Endothelial cell of umbilical vein (primary cell): ENCODE measurements at places on chromosomes 7 and 10. TPM values are rescaled to one million over a fixed set of nuclear protein-coding genes. Genes with fewer than 3 reads are reported as not detected.

GRCh38 chr10:2874963-2875362 lies 192.4 kb upstream of the PFKP start:
- no peak overlapping the region for H3K4me3 ChIP-seq
- no peak for DNase-seq

- H3K27ac ChIP-seq = no peak overlapping the region
- H3K36me3 ChIP-seq = no peaks in the 10 kb centered on the region
- H3K4me3 ChIP-seq = no peak overlapping the region
- no peaks in the 10 kb centered on the region for H3K27me3 ChIP-seq
- no peak for DNase-seq
- H3K4me1 ChIP-seq = peaks cover 27% of the 10 kb centered on the region
These were observed 89.6 kb downstream of the FZD1 start for GRCh38 chr7:91353848-91354247.

DNA sequence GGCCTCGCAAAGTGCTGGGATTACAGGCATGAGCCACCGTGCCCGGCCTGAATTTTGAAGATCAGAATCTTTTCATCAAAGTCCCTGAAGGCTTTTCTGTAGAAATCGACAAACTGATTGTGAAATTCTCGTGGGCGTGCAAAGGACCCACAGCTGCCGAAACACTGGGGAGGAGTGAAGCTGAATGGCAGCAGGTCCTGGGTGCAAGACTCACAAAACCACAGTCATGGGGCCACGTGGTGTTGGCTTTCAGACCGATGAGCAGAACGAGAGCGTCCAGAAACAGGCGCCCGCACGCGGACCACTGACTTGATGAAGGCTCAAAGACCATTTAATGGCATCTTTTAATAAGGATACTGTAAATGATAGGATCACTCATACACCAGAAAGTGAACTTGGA lies 24.7 kb upstream of the PRKAR1B start:
- DNase-seq = no peak
- peaks cover 4% of the 10 kb centered on the region for H3K4me1 ChIP-seq
- no peaks in the 10 kb centered on the region for H3K27me3 ChIP-seq
- H3K27ac ChIP-seq = no peak overlapping the region
- H3K4me3 ChIP-seq = no peak overlapping the region

GRCh38 chr7:94906065-94906851 lies 1.1 kb upstream of the PPP1R9A start:
- H3K4me1 ChIP-seq = peaks cover 3% of the 10 kb centered on the region
- peaks cover 18% of the 10 kb centered on the region for H3K27me3 ChIP-seq
- no peak for DNase-seq
- H3K27ac ChIP-seq = no peak overlapping the region

GRCh38 chr10:51266496-51266895 lies 192.2 kb downstream of the PRKG1 start:
- H3K4me1 ChIP-seq = no peaks in the 10 kb centered on the region
- H3K4me3 ChIP-seq = no peak overlapping the region
- no peaks in the 10 kb centered on the region for H3K27me3 ChIP-seq
- H3K27ac ChIP-seq = no peak overlapping the region
- DNase-seq = no peak
- H3K36me3 ChIP-seq = no peaks in the 10 kb centered on the region

DNA sequence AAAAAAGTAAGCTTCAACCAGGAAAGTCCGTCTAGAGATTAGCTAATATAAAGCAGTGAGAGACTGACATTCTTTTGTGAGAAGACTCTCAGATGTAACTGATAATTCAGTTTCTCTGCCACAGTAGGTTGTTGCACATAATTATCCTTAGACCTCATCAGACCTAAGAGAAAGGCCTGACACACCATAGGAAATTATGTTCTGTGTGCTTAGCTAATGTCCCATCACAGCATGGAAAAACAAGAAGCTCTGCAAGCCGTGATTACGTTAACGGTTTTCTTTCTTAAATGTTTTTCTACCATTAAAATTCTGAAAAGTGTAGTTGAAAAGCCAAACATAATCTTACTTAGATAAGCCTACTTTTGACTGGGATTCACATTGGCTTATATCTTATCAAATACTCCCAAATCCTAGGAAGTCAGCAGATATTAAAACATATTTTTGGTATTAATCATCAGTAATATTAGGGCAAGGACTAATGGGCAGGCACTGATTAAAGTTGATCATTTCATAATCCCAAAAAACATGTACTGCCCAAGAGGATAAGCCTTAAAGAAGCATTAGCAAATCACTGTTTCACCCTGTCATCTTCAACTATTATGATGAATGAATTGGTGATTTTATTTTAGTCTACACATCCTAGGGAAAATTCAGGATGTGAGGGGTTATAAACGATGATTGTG lies 5.2 kb downstream of the CSTF2T start:
- H3K36me3 ChIP-seq = peaks cover 2% of the 10 kb centered on the region
- no peak overlapping the region for H3K4me3 ChIP-seq
- H3K27me3 ChIP-seq = no peaks in the 10 kb centered on the region
- H3K27ac ChIP-seq = no peak overlapping the region
- peaks cover 18% of the 10 kb centered on the region for H3K4me1 ChIP-seq

- no peak for DNase-seq
- H3K4me3 ChIP-seq = no peak overlapping the region
- H3K27me3 ChIP-seq = no peaks in the 10 kb centered on the region
- H3K36me3 ChIP-seq = no peaks in the 10 kb centered on the region
These were observed 352.6 kb upstream of the GALNT17 start for GRCh38 chr7:70779321-70779720.

GRCh38 chr7:151087245-151088018 lies 1.2 kb downstream of the AGAP3 start:
- peak; percentile 44 for DNase-seq
- no peaks in the 10 kb centered on the region for H3K36me3 ChIP-seq
- no peaks in the 10 kb centered on the region for H3K27me3 ChIP-seq
- peaks cover 53% of the 10 kb centered on the region for H3K4me1 ChIP-seq
- peak overlapping the region; percentile 82 for H3K4me3 ChIP-seq

DNA sequence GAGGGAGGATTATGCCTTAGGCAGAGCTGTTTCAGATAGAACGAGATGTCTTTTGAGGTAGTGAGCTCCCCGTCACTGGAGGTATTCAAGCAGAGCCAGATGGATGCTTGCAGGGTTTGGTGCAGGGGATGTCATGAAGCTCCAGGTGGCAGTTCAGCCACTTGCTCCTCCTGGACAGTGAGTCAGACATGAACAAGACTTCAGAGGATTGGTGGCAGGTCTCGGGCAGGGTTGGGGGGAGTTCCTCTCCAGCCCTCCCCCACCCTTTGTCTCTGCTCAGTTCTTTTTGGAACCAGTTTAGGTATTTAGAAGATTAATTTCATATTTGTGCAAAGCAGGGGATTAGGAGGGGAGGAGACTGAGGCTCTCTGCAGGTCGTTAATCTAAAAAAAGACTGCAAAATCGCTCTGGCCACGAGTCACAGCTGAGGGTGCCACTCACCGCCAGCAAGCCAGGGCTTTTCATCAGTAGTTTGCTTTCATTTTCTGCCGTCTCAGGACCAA lies 21.5 kb upstream of the MYL10 start:
- DNase-seq = no peak
- no peaks in the 10 kb centered on the region for H3K36me3 ChIP-seq
- no peak overlapping the region for H3K27ac ChIP-seq
- H3K4me1 ChIP-seq = no peaks in the 10 kb centered on the region

- H3K36me3 ChIP-seq = no peaks in the 10 kb centered on the region
- H3K27me3 ChIP-seq = no peaks in the 10 kb centered on the region
- no peak overlapping the region for H3K4me3 ChIP-seq
- H3K27ac ChIP-seq = peak overlapping the region; percentile 98
- no peak for DNase-seq
- H3K4me1 ChIP-seq = peaks cover 61% of the 10 kb centered on the region
These were observed 136.4 kb downstream of the CUBN start for GRCh38 chr10:16993186-16993585.

DNA sequence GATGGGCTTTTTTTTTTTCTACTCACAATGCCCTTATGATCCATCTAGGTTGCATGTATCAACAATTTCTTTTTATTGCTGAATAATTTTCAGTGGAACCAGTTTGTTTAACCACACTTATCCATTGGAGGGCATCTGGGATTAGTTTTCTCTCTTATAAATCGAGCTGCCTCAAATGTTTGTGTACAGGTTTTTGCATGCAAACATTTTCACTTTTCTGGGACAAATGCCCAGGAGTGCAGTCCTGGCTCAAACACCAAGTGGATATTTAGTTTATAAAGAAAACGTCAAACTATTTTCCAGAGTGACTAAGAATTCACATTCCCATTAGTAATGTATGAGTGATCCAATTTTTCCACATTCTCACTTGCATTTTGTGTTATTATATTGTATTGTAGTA lies 313.4 kb downstream of the CXCL12 start:
- no peaks in the 10 kb centered on the region for H3K36me3 ChIP-seq
- no peak overlapping the region for H3K27ac ChIP-seq
- no peak for DNase-seq
- no peaks in the 10 kb centered on the region for H3K4me1 ChIP-seq
- H3K4me3 ChIP-seq = no peak overlapping the region

GRCh38 chr10:79068562-79069324 lies at the start of gene ZMIZ1:
Gene ZMIZ1 (plus strand): TSS chr10:79068966. CDS start chr10:79201633, 132,667 bp downstream.
- H3K4me1 ChIP-seq = peaks cover 30% of the 10 kb centered on the region
- H3K4me3 ChIP-seq = peak within 1 kb of the TSS; percentile 73
- peak; percentile 87 for DNase-seq
- no peaks in the 10 kb centered on the region for H3K27me3 ChIP-seq

- no peaks in the 10 kb centered on the region for H3K27me3 ChIP-seq
- H3K4me1 ChIP-seq = no peaks in the 10 kb centered on the region
- H3K36me3 ChIP-seq = no peaks in the 10 kb centered on the region
These were observed 115.6 kb downstream of the TSPAN12 start for GRCh38 chr7:120742372-120742771.

GRCh38 chr10:120386896-120387295 lies 70.1 kb upstream of the PLPP4 start:
- no peak for DNase-seq
- no peaks in the 10 kb centered on the region for H3K4me1 ChIP-seq
- no peaks in the 10 kb centered on the region for H3K36me3 ChIP-seq
- no peak overlapping the region for H3K27ac ChIP-seq
- H3K27me3 ChIP-seq = no peaks in the 10 kb centered on the region

GRCh38 chr7:90736968-90737939 lies 141.1 kb downstream of the CDK14 start:
- DNase-seq = no peak
- H3K27ac ChIP-seq = peak overlapping the region; percentile 1
- no peaks in the 10 kb centered on the region for H3K36me3 ChIP-seq
- H3K27me3 ChIP-seq = no peaks in the 10 kb centered on the region
- peaks cover 8% of the 10 kb centered on the region for H3K4me1 ChIP-seq

GRCh38 chr7:33807779-33808482 lies 97.4 kb upstream of the BMPER start:
- H3K4me1 ChIP-seq = peaks cover 27% of the 10 kb centered on the region
- DNase-seq = peak; percentile 91
- no peak overlapping the region for H3K4me3 ChIP-seq
- no peaks in the 10 kb centered on the region for H3K27me3 ChIP-seq

- H3K36me3 ChIP-seq = no peaks in the 10 kb centered on the region
- H3K4me1 ChIP-seq = no peaks in the 10 kb centered on the region
- peaks cover 2% of the 10 kb centered on the region for H3K27me3 ChIP-seq
- no peak overlapping the region for H3K27ac ChIP-seq
- no peak overlapping the region for H3K4me3 ChIP-seq
These were observed 14.4 kb downstream of the WEE2 start for GRCh38 chr7:141722529-141722928.

DNA sequence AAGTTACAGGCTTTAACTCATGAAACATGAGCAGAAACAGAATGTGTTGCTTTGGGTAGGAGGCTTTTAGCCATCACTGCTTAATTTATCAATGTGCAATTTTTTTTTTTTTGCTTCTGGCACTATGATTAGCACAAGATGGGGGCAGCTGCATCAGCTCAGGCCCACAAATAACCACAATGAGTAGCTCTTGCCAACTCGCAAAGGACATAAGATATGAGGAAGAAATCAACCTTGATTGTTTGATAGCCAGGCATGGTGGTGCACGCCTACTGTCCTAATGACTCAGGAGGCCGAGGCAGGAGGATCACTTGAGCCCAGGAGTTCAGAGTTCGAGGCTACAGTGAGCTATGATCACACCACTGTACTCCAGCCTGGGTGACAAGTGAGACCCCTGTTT lies 12.3 kb downstream of the NOD1 start:
- H3K27me3 ChIP-seq = no peaks in the 10 kb centered on the region
- no peak overlapping the region for H3K4me3 ChIP-seq
- H3K36me3 ChIP-seq = peaks cover 4% of the 10 kb centered on the region
- H3K4me1 ChIP-seq = peaks cover 31% of the 10 kb centered on the region
- H3K27ac ChIP-seq = no peak overlapping the region

- H3K4me3 ChIP-seq = no peak overlapping the region
- no peak overlapping the region for H3K27ac ChIP-seq
- H3K4me1 ChIP-seq = no peaks in the 10 kb centered on the region
- H3K36me3 ChIP-seq = no peaks in the 10 kb centered on the region
- DNase-seq = no peak
These were observed 31.0 kb downstream of the C7orf33 start for GRCh38 chr7:148621563-148621962.

GRCh38 chr7:19117870-19118608 lies 603 bp upstream of the TWIST1 start:
- peaks cover 13% of the 10 kb centered on the region for H3K4me1 ChIP-seq
- H3K27me3 ChIP-seq = peaks cover 63% of the 10 kb centered on the region
- H3K27ac ChIP-seq = no peak overlapping the region

DNA sequence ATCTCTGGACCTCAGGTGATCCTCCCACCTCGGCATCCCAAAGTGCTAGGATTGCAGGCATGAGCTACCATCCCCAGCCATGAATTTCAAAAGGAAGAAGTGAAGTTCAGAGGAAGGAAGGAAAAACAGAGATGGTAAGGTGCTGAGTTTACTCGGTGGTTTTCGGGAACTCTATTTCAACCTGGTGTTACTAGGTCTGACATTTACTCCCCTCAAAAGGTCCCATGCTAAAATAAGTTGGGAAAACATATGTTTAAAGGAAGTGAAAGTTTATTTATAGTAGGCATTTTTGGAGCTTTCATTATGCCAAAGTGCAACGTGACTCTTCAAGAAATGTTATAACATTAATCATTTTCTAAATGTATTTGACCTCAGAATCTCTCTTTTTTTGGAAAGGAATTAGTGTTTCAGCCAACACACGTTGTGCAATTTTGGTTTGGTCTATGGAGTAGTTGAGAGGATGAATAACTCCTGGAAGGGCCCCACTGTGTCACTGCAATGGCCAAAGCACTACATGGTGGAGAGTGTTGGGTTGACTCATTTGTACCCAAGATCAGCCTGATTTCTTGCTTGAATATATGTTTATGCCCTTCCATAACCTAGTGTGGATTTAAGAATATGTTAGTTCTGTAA lies 114.7 kb upstream of the FAM171A1 start:
- no peaks in the 10 kb centered on the region for H3K27me3 ChIP-seq
- no peak overlapping the region for H3K27ac ChIP-seq
- no peaks in the 10 kb centered on the region for H3K4me1 ChIP-seq
- no peaks in the 10 kb centered on the region for H3K36me3 ChIP-seq

The PRKAR2B gene
- 37.6 and 39.8 TPM in 2 replicates for total RNA-seq

The FOXI2 gene
- total RNA-seq = not detected in 2 replicates

The C7orf33 gene
- total RNA-seq = not detected in 2 replicates

The ARL5B gene
- total RNA-seq = 19.1 and 19.4 TPM in 2 replicates

The LAMTOR4 gene
- 139 and 140 TPM in 2 replicates for total RNA-seq

The FAS gene
- 6.0 and 6.1 TPM in 2 replicates for total RNA-seq

The HK1 gene
- 120 and 121 TPM in 2 replicates for total RNA-seq

The SLC26A3 gene
- not detected in 2 replicates for total RNA-seq

The ELFN1 gene
- 0.85 and 1.0 TPM in 2 replicates for total RNA-seq

The ATP6V0E2 gene
- 21.5 and 27.8 TPM in 2 replicates for total RNA-seq
